Globus pallidus (tissue), 1 donor: ENCODE measurements at places on chromosomes 11 and 22.

GRCh38 chr11:46625406-46625805 is 8.1 kb downstream of the ATG13 start:
- DNase-seq = no peak

GRCh38 chr11:83827940-83828554 is 541.9 kb upstream of the CCDC90B start:
- peak; percentile 64 for DNase-seq

DNA sequence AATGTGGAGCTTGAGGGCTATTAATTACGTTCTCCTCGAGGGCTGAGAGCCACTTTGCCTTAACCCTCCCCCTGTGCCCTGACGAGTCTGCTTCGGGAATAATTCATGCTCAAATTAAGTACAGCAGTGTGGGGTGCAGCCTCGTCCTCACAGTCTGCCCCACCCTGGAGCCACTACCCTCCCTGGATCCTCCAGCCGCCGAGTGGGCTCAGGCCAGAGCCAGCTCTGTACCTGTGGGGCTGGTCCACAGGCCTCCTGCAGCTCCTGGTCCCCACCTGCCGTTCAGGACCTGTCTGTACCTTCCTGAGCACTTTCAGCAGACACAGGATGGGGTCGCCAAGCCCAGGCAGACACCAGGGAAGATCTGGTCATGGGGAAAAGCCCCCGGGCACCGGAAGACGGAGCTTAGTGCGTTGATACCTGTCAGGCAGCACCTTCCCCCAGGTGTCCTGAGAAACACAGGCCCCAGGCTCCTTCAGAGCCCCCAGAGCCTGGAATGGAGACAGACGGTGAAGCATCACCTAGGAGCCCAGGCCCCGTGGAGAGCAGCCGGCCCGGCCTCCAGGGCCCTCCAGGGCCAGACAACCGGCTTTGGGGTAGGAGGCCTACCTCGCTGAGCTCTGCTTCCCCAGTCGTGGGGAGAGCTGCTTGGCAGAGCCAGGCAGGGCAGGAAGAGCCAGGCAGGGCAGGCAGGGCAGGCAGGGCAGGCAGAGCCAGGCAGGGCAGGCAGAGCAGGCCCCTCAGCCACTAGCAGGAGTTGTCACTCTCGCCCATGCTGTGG is 9.7 kb downstream of the TSPAN32 start:
- DNase-seq = no peak

GRCh38 chr22:42994276-42994916 is 20.6 kb downstream of the PACSIN2 start:
- no peak for DNase-seq

- DNase-seq = no peak
Observed at GRCh38 chr22:28983788-28984441, 77.7 kb downstream of the C22orf31 start.

GRCh38 chr11:78893996-78894395 is 319.3 kb upstream of the NARS2 start:
- DNase-seq = no peak

DNA sequence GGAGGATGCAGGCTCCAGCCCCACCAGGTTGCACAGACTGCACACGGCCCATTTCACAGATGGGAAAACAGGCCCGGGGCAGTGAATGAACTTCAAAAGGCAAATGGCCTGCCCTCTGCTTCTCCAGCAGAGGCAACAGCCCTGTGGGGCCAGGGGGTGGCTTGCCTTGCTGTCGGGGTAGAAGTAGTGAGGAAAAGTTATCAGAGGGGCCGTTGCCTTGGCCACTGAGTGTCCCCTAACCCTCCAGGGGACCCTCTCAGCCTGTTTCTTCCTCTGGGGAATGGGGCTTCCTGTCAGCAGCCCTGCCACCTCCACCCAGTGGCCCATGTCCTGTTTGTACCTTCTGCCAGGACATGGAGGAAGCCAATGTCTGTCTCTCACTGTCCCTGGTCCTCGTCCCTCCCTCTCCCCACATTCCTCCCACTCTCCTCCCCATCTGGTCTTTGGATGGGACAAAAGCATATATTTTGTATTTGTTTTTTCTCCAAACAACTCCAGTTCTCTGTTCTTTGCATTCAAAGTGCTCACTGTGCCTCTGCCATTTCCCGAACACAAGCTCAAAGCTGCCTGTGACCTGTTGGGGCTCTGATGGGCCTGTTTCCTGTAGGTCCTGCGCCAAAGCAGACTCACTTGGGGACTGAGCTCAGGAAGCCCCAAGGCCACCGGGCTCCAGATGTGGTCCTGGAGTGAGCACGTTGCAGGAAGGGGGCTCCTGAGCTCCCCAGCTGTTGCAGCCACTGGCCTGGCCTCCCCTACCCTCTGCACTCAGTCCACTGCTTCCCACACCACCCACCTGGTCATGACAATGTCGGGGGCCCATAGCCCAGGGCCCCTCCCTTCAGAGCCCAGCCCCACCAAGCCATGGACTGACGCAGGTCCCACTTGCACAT is 9.5 kb downstream of the MAP4K2 start:
- no peak for DNase-seq

DNA sequence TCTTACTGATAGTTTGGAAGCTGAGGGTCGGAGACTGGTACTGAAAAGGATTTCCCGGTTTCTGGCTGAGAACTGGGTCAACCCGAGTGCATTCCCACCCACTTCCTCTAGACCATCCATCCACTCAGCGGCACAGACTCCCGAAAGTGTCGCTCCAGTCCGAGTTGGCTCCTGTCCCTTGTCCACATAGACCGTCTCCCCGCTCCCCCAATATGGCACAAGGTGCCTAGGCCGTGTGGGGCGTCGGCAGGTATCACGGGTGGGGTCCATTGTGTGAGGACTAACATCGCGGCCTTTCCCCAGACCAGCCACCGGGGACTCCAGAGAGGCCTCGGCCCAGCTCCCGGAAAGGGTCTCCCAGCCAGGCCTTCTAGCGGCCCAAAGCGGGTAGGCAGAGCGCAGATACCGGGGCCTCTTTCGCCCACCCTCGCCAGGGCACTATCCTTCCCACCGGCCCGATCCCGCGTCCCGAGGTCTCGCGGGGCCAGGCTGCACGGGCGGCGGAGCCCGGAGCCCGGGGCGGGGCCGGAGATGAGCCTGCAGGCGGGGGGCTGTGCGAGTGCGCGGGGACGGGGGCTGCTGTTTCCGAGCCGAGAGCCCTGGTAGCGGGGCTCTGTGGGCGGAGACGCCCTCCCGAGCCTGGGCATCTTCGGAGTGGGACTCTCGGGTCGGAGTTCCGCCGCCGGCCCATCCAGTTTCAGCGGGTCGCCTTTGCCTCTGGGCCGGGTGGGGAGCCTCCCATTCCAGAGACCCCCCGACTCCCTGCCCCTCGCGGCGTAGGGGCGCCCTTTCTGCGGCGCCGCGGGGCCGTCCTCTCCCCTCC is 21.1 kb downstream of the SERPINH1 start:
- peak; percentile 55 for DNase-seq

- no peak for DNase-seq
Observed at GRCh38 chr11:66020618-66021357, 5.5 kb downstream of the CATSPER1 start.

GRCh38 chr11:67514116-67514515 is 6.2 kb upstream of the CDK2AP2 start:
- DNase-seq = no peak

GRCh38 chr11:126647735-126648134 is 292.2 kb downstream of the ST3GAL4 start:
- no peak for DNase-seq

DNA sequence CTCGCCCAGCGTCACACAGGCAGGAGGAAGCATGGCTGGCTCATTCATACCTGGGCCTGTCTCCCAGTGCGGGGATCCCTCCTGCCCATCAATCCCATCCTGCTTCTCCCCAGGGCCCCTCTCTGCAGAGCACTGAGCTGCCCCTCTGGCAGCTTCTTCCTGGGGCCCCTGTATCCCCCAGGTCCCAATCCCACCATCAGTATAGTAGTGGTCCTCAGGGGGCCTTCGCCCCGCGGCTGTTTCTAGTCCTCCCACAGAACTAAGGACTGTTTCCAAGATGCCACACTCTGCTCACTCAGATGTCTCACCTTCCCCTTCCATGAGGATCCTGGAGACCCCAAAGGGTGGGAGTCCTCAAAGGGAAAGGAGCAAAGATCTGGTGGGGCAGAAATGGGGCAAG is 97.6 kb downstream of the PDE2A start:
- no peak for DNase-seq

GRCh38 chr22:35883031-35883620 is 145.5 kb downstream of the RBFOX2 start:
- no peak for DNase-seq

DNA sequence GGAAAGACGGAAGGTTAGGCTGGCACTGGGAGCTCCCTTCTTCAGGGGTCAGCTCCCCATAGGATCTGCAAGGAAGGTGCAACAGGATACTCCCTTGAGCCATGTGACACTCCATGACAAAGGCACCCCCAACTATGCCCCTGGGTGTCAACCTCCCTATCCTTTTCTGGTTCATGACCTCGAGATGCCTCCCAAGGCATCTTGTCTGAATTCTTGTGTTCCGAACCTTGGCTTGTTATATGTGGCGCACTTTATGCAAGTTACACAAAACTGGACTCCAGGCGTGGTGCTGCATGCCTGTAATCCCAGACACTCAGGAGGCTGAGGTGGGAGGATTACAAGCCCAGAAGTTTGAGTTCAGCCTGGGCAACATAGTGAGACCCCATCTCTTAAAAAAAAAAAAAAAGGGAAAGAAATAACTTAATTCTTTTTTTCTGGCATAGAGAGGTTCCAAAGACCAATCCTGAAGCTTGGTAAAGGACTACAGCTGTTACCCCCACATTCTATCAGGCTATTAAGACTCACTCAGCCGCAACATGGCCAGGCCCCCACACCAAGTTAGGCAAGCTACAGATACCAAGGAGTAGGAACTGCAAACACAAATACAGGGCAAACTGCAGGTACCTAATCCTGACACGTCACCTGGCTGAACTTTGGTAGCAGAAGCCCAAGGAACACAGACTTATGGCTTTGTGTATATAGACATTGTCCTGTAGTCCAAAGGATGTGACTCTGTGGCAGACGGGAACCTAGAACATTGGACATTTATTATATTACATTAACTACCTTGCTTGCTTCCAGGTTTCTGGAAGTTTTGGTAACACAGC is 1.4 kb downstream of the C11orf24 start:
- no peak for DNase-seq

DNA sequence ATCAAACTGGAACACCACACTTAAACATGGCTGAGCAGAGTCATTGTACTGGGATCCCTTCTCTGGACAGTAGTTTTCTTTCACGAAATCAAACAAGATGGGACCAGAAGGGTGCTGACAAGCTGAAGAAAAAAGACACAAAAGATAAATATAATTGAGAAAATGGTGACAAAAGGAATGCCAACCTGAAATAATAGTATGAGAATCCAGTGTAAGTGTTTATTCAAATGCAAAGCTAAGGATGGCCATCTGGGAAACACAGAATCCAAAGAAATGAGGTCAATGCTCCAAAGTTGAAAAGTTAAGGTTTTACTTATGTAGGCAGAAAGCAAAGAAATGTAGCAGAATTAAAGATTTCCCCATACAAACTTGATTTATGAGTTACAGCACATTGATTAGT is 5.3 kb upstream of the OR52E5 start:
- no peak for DNase-seq

GRCh38 chr22:22003233-22003632 is 20.6 kb upstream of the TOP3B start:
- no peak for DNase-seq

GRCh38 chr11:44853666-44854065 is 97.0 kb downstream of the TP53I11 start:
- no peak for DNase-seq

GRCh38 chr22:44188316-44188715 is 7.6 kb downstream of the PARVG start:
- DNase-seq = no peak

DNA sequence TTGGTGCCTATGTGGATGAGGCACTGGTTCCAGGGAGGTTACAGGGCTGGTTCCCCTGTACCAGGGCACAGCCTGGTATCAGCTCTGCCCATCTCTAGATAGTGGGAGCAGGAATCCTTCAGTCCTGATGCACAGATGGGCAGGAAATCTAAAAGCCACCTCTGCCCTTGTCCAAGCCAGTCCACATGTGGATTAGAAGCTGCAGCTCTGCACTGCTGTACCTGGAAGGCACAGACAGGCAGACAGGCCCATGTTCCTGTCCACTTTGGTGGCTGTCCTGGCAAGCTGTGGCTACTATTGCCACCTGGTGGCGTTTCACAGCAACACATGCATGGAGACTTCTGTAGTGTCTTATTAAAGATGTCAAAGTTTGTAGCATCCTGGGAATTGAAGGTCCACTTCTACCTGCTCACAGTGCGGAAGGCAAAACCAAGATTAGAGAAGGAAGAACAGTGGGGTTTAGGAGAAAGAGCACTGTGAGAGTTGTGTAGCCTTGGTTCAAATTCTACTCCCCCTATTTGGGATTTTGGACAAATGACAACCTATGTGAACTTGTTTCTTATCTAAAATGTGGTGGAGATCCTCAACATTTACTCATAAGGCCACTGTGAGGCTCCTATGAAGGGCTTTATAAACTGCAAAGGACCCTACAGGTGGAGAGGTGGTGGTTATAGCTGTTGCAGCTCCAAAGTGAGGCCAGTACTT is 30.1 kb downstream of the NAV2 start:
- DNase-seq = peak; percentile 83

- no peak for DNase-seq
Observed at GRCh38 chr22:38867124-38867455, 4.9 kb downstream of the CBX6 start.

GRCh38 chr22:26050079-26050478 is 119.2 kb upstream of the SEZ6L start:
- no peak for DNase-seq

- DNase-seq = no peak
Observed at GRCh38 chr22:27783436-27784119, 18.0 kb downstream of the MN1 start.

- DNase-seq = no peak
Observed at GRCh38 chr11:86435711-86436110, 61.0 kb downstream of the CCDC81 start.

DNA sequence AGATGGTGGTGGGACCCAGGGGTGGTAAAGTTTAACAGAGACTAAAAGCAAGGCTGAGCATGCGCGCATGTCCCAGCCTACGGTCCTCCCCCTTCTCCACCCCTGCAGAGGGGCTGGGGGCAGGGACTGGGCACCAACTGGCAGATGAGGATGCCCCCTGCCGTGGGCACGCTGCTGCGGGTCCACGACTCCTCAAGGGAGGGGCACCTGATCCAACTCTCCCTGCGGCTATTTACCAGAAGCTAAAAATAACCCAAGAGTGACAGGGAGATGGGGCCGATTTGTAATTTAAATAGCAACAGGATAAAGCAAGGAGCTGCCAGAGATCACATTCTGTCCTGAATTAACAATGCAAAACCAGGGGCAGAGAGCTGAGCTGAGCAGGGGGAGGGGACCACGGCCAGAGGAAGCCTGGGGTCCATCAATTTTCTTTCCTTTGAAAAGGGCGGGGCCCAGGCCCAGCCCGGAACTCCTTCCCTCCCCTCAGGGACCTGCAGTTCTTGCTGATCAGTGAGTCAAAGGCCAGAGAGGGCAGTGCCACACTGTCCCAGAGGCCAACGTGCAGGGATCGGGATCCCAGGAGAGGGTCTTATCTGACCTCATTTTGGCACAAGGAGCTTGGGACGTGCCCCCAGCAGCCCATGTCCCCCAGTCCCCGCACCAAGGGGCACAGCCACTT is 8.1 kb upstream of the DGKZ start:
- peak; percentile 33 for DNase-seq

GRCh38 chr22:29302402-29302680 is 4.1 kb upstream of the GAS2L1 start:
- DNase-seq = peak; percentile 46
